ENCODE measurements at places on chromosomes 4 and X.
A peak's percentile ranks its signal among the peaks of the same experiment; 100 is the strongest.

GRCh38 chr4:140559696-140560095, 9.1 kb downstream of the UCP1 start:
- DNase-seq: no peak

- no peak for DNase-seq
Measured at GRCh38 chrX:133852401-133852800, 133.0 kb downstream of the GPC3 start.

DNA sequence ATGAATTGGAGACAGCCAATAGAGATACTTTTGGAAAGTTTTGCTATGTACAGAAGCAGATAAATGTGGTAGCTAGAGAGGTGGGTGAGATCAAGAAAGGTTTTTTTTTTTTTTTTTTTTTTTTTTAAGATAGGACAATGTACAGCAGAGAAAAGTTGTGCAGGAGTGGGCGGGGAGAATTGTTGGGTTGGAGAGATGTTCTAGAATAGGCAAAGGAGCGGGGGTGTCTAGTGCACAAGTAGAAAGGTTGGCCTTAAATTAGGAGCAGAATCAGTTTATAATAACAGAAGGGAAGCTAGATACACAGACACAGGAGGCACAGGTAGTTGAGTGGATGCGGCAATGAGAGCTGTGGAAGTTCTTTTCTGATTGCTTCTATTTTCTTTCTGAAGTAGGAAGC, 66.2 kb upstream of the PGK1 start:
- no peak for DNase-seq

DNA sequence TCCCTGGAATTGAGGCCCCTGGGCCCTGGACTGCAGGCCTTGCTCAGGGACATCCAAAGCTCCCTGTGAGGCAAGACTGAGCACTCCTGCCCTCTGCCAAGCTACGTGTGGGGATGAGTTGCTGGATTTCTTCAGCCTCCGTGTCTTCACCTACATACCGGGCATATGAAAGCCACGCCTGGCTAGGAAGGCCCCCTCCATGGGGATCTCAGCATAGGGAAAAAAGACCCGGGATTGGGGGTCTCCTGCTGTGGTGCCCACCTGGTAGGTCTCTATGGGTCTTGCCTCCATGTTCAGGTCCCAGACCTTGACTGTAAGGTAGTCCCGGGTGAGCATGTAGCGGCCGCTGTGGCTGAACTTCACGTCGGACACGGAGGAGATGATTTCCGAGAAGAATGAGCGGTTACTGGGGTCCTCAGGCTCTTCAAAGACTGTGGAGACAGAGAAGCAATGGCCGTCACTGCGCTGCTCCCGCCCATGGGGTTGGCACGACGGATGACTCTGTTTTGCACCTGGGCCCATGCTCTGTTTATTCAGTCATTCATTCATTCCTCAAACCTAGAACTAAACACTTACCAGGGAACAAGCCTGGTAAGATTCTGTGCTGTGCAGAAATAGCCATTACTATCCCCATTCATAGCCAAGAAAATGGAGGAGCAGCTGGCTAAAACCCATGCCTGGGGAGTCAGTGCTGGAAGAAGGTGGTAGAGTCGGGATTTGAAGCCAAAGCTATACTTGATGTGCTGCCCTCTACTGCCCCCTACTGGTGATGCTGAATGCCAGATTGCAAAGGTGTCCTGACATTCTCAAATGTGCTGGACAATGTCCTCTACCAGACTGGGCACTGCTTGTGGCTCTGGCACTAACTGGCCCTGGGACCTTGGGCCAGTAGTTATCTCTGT, 63.9 kb downstream of the WFS1 start:
- no peak for DNase-seq

DNA sequence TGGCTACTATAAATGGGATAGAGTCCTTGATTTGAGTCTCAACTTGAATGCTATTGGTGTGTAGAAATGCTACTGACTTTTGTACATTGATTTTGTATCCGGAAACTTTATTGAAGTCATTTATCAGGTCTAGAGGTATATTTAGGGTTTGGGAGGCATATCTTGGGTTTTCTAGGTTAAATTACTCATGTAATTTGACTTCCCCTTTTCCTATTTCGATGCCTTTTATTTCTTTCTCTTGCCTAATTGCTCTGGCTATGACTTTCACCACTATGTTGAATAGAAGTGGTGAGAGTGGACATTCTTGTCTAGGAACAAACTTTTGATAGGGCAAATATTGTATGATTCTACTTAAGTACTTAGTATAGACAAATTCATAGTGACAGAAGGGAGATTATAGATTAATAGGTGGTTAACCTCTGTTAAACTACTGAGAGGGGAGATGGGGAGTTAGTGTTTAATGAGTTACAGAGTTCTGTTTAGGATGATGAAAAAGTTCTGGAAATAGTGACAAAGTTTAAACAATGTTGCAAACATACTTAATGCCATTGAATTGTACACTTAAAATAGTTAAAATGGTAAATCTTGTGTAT, 22.8 kb upstream of the HSPA4L start:
- DNase-seq: no peak

GRCh38 chr4:153083447-153083947, 120.7 kb upstream of the TRIM2 start:
- DNase-seq: peak; percentile 68

DNA sequence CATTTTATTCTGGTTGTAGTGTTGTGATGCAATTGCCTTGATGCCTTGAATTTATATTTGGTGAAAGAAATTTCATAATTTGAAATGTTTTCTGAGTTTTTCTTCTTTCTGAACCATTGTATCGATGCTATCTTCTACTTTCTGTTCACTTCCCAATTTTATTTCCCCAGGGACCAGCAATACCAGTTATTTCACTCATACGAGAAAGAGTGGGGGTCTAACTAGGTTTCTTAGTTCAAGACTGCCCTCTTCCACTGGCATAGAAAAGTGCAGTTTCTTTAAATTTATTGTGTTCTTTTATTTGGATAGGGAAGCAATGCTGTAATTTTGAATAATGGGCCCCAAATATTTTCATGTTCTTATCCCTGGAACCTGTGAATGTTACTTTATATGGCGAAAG, 544.0 kb upstream of the ADGRL3 start:
- DNase-seq: no peak

DNA sequence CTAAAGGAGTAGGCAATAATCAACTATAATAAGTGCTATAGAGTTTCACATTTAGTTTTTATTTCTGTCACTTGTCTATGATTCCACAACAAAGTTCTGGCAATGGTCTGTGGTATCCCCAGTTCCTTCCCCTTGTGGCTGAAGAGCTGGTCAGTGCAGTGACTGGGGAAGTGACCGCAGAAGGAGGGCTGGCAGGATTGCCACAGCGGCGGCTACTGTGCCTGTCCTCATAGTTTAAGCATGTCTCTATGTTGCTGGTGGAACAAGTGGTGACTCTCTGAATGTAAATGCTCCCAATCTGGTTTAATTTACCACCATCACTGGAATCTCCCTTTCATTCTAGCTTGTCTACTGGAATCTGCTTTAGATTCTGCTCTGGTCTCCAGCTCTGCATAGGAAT, 170.6 kb upstream of the GK2 start:
- DNase-seq: no peak

DNA sequence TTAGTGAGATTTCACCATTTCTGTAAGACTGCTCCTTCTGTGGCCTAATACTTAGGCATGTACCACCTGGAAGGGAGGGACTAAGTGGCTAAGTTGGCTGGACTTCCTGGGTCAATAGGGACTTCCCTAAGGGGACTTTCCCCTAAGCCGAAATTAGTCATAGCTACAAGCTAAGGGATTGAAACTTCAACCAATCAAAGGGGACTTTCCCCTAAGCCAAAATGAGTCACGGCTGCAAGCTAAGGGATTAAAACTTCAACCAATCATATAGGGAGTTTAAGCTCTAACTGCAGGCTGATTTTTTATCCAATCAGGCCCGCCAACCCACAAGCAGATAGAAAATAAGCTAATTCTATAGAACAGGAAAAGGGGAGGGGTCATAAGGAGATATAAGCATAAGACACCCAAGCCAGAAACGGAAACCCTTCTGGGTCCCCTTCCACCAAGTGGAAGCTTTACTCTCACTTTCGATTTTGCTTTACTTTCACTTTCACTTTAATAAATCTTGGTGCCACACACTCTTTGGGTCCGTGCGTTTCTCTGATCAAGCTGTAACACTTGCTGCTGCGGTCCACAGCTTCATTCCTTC, 382.8 kb downstream of the KLHL4 start:
- no peak for DNase-seq

DNA sequence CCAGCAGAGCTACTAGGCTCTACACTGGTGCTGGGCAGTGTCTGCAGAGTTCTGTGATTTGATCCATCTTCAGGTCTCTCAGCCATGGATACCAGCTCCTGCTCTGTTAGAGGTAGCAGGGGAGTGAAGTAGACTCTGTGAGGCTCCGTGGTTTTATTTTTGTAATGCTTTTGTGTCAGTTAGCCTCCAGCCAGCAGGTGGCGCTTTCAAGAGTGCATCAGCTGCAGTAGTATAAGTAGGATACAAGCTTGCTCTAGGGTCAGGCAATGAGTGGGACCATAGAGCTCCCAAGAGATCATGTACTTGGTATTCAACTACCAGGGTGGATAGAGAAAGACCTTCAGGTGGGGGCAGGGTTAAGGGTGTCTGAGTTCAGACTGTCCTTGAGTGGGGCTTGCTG, 362.5 kb upstream of the TRAM1L1 start:
- DNase-seq: no peak

DNA sequence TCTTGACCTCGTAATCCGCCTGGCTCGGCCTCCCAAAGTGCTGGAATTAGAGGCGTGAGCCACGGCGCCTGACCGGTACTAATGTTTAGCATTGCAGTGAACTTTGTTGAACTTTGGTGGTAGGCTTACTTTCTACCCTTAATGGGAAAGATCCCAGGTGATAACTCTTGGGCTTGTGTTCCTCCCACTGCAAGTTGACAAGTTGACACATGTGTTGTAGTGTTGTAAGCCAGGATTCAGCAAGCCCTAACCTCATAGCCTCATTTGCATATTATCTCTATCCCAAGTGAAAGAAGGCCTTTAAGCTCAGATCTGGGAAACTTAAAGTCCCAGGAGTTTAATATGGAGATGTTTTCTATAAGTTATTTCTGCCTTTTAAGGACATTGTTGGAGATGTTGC, 80.0 kb upstream of the CLCN4 start:
- DNase-seq: no peak

DNA sequence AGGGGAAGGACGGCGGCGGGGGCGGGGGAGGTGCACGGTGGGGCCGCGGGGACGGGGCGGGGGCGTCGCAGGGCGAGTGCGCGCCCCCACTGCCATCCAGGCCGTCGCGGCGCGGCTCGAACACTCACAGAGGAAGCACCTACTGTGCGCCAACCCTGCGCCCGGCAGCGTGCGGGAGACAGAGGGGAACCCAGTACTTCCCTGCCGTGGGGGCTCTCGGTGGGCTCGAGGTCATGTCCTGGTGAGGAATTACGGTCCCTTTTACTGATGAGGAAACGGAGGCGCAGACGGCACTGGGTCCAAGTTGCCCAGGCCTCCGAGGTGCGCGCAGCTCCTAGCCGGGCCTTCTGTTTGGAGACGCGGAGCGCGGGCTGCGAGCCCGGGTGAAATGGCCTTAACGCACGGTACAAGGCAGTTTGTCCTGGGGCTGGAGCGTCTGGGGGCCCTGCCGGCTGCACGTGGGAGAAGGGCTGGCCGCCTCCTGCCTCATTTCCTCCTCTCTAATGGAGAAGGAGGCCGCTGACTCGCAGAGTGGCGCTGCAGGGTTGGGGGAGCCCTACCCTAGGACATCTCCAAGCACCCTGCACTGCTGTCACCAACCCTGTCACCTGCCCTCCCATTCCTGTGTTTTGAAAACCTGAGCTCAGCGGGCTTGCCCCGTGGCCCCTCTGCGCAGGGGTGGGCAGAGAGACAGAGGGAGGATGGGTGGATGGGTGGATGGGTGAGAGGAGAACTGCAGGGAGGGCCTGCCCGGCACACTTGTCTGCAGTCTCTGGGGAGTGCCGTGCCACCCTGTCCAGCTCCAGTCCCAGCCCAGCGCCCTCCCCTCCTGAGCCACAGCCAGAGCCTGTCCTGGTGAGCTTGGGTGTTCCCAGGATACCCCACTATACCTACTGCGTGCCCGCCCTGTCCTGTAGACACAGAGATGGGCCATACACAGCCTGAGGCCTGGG, 106.0 kb downstream of the ADRA2C start:
- DNase-seq: no peak

GRCh38 chr4:142222127-142222526, 585.7 kb downstream of the IL15 start:
- no peak for DNase-seq

DNA sequence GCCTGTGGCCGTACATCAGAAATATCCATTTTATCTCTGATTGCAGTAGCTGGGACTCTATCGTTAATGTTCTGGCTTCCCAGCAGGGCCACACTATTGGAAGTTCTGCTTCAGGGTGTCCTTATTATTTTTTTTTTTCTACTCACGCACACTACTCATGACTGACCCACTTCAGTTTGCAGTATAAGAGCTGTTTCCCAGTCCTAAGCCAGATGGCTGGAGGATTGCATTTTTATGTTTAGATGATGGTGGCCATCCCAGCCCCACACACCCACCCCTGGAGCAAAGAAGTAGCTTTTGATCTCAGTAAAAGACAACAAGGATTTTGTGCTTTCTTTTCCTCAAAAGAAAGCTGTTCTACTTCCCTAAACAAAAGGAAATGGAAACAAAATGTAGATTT, 557.0 kb upstream of the GALNTL6 start:
- DNase-seq: no peak

DNA sequence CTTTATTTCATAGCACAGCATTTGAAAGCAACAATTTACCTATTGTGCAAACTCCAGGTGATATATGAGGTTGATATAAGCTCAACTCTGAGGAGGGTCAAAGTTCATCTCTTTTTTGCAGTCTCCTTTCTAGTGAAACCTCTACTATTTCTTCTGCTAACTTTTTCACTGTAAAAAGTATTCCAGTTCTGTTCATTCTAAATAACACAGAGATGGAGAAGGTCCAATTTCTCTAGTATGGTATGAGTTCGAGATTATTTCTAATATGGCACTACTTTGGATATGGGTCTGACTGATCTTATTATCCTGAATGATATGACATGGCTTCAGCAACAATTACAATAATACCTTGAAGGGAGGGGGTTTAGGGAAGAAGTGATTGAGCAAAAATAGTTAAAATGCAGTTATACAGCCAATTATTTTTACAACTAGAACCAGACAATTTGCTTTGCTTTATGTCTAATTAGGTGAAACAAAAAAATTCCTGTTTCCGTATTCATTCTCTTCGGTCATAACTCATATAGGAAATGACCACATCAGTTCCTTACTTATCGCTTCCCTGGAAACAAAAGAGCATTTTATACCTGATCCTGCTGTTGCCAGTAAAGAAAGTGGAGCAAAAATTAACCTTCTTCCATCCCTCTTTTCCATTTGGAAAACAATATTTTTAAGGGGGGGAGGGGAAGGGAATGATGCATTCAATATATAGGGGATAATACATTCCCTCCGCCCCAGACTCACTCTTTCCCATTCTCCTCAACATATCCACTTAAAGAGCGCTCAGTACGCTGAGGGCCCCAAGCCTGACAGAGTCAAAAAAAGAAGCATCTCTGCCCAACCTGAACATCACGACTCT, 1.0 kb downstream of the TBC1D9 start:
- no peak for DNase-seq

- DNase-seq: no peak
Measured at GRCh38 chr4:55338486-55338885, 7.6 kb upstream of the SRD5A3 start.

Measured in NCI-H1048 (cell line).